Smooth muscle cell of the pulmonary artery (primary cell): ENCODE measurements at places on chromosomes 5 and 9. TPM values are rescaled to one million over a fixed set of nuclear protein-coding genes. Genes with fewer than 3 reads are reported as not detected.

Gene IRX2
- total RNA-seq = 0.69 and 1.8 TPM in 2 replicates

Gene DDX4
- total RNA-seq = not detected in 2 replicates

Gene CBY3
- total RNA-seq = 0.20 TPM in 1 of 2 replicates, not detected in the other

Gene SPATA6L
- total RNA-seq = 0.39 and 0.46 TPM in 2 replicates

Gene ANXA1
- 637 and 658 TPM in 2 replicates for total RNA-seq

Gene GADD45G
- 0.20 and 0.36 TPM in 2 replicates for total RNA-seq

Gene DMRT3
- total RNA-seq = not detected in 2 replicates

Gene CFAP77
- total RNA-seq = 0.13 TPM in 2 replicates

Gene SPINK9
- total RNA-seq = not detected in 2 replicates

Gene LHX2
- total RNA-seq = not detected in 2 replicates

Gene ZNF354C
- 7.7 and 8.5 TPM in 2 replicates for total RNA-seq

Gene VLDLR
- total RNA-seq = 26.5 and 47.7 TPM in 2 replicates

Gene DAB2
- 135 and 168 TPM in 2 replicates for total RNA-seq

Gene EIF4E1B
- total RNA-seq = not detected in 2 replicates

Gene ADGRV1
- total RNA-seq = 0.26 and 0.50 TPM in 2 replicates

Gene ZNF608
- total RNA-seq = 7.7 and 10.1 TPM in 2 replicates

Gene GABRA1
- 0.17 TPM in 1 of 2 replicates, not detected in the other for total RNA-seq

Gene TRPM3
- total RNA-seq = 4.5 and 9.9 TPM in 2 replicates

Gene TMEM171
- total RNA-seq = 1.2 and 1.3 TPM in 2 replicates

Gene SPINK4
- 0.91 TPM in 1 of 2 replicates, not detected in the other for total RNA-seq

Gene FXN
- total RNA-seq = 1.8 and 2.2 TPM in 2 replicates
